Colonic mucosa (tissue), 4 donors: ENCODE measurements at places on chromosomes 1 and 21. TPM values are rescaled to one million over a fixed set of nuclear protein-coding genes. Genes with fewer than 3 reads are reported as not detected.

S100A10 gene
- total RNA-seq: 1,485 TPM

DDR2 gene
- 26.5 TPM for total RNA-seq

RAB42 gene
- 2.3 TPM for total RNA-seq

PRELP gene
- total RNA-seq: 9.3 TPM

TRIM46 gene
- 0.19 TPM for total RNA-seq

DNA sequence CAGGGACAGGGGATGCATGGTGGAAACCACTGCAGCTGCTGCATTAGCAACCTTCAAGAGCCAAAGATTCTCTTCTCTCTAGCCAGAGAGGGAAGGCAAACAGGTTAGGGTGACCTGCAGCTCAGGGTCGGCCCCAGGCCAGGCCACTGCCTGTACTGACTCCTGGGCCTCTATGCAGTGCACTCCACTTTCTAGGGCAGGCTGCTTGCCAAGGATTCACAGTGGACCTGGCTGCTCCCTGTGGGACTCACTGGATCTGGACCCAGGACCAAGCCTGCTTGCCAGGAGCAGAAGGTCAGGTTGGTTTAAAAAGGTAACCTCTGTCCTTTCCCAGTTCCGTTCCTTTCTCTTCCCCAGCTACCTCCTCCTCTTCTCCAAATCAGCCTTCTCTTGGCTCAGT lies 52.4 kb downstream of the HIVEP3 start:
- DNase-seq: no peak

- DNase-seq: no peak
Observed at GRCh38 chr1:161885003-161885402, 118.9 kb downstream of the ATF6 start.

DNA sequence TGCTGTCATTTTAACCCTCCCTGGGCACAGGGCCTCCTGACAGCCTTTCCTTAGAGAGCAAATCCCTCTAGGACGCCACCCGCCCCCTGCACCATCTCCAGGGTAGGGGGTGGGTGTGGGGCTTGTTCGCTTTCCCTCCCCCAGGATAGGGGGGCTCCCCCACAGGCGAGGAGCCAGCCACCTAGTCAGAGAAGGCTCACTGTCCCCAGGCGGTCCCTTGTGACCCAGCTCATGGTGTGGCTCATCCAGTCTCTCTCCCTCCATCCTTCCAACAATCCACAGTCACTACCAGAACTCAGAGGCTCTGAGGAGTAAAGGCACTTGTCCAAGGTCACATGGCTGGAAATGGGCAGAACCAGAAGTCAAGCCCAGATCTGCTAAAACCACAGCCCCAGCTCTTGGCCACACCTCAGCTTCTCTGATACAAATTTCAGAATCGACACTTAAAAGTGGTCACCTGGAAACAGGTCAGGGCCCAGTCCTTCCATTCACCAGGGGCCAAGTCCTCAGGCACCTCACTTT lies 89.8 kb downstream of the MRPL37 start:
- DNase-seq: no peak

- peak; percentile 49 for DNase-seq
Observed at GRCh38 chr21:34743831-34744230, 75.0 kb downstream of the CLIC6 start.

- DNase-seq: no peak
Observed at GRCh38 chr1:193110246-193110645, 5.0 kb upstream of the GLRX2 start.

GRCh38 chr1:118717893-118718292 lies 270.2 kb downstream of the TBX15 start:
- DNase-seq: no peak

- no peak for DNase-seq
Observed at GRCh38 chr1:243287652-243288051, 31.8 kb downstream of the SDCCAG8 start.

DNA sequence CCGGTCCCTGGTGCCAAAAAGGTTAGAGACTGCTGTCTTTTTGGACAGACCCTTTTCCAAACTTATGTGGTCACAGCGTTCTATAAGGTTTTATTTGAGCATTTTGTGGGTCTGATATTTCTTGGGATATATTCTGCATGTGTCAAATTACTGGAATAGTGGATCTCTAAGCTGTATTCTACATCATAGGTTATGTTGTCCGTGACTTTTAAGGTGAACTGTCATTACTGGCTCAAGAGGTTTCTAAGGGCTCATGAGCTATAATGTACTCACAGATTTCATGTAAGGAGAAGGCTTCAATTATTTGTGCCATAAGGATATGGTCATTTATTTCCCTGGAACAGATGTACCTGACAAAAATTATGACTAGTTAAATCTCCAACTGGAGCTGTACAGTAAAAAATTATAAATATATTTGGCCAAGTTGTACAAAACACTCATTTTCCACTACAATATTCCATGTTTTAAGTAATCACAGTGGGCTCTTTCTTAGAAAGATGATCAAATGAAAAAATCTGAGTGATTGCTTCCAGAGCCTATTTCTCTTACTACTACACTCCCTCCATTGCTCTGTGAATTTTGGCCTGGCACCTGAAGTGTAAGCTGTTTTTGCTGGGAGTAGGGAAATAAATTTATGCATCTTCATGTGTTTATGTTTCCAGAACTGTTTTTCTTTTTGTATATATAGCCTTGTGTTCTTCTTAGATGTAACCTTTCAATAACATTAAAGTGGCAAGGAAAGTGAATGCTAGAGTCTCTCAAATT lies 538.1 kb upstream of the ZRANB2 start:
- no peak for DNase-seq
